SK-N-SH treated with all-trans-retinoic acid at 6 μM for 48 hours (cell line): ENCODE measurements at places on chromosomes 1 and 21.

DNA sequence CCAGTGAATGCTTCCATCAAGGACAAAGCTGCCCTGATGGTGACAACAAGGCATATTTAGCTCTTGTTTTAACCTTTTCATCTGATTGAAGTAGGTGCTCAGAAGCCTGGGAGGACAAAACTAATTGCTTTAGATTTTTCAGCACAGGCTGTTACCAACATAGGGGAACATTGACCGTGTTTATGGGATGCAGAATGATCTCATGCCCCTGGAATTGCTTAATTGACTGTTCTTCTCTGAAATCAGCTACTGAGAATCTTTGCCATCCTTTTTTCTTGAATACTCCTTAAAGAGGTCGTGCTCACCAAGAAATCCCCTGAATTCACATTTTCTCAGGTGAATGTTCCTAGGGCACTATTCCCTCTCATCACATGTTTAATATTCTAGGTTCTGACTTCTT is 95.9 kb upstream of the CCDC190 start:
- no peak; the same call in 2 of the 3 replicates for ATAC-seq

DNA sequence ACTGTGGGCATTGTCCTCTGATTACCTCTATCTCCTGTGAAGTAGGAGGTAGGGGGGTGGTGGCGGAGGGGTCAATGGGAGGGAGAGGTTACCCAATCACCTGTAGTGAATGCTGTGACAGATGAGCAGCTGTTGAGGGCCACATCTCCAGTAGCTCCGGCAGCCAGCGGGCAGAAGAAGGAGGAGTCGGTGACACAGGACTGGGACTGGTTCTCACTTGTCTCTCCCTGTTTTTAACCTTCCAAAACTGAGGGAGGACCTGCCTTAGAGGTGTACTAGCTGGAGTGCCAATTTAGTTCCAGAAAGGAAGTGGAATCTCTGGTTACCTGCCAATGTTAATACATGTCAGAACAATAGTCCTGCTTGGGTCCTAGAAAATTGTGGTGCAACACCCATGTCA is 56.2 kb upstream of the ENAH start:
- ATAC-seq = no peak

- peak; percentile 78 for ATAC-seq
Measured at GRCh38 chr1:240719953-240720700, 108.2 kb upstream of the GREM2 start.

DNA sequence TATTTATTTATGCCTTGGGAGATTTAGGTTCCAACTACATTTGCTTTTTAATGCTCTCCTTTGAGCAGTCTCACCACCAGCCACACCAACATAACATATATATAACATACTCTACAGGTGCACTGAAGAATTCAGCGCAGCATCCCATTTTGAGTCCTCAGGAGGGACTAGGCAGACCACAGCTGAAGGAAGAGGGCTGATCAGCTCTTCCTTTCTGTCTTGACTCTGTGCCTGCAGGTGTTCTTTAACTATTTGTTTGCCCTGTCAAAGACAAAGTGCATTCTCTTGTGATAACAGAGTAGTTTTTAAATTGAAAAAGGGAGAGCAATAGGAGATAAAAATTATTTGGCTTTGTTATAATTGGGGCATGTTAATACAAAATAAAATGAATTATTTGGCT is 17.0 kb downstream of the HIPK1 start:
- no peak for ATAC-seq

DNA sequence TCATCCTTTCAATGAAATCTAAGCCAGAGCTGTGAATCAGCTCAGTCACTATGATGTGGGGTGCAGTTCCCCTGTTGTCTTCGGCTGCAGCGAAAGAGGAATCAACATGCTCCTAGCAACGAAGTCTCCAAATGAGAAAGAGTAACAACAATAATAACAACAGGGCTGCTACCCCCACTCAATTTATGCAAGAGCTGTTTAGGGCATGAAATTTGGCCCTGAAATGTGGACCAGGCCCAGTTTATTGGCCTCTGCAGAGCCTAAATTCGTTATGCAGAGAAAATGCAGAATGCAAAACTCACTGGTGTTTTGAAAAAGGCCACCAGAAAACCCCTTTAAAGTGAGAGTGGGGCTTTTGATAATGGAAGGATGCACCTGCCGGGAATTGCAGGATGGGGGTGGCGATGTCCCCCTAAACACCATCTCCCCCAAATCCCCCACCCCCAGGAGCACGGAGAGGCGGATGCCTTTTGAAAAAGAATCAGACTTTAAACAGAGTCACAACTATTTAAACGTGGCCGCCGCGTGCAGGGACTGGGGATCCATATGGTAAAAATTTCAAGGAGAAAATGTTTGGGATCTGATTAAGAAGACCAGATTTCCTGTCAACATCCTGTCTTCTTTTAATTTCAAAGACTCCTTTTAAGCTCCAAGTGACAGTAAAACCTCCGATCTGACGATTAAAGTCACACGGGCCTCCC is 1.9 kb downstream of the RUNX3 start:
- no peak for ATAC-seq

- no peak for ATAC-seq
Measured at GRCh38 chr1:171666114-171666769, 13.8 kb upstream of the MYOC start.

DNA sequence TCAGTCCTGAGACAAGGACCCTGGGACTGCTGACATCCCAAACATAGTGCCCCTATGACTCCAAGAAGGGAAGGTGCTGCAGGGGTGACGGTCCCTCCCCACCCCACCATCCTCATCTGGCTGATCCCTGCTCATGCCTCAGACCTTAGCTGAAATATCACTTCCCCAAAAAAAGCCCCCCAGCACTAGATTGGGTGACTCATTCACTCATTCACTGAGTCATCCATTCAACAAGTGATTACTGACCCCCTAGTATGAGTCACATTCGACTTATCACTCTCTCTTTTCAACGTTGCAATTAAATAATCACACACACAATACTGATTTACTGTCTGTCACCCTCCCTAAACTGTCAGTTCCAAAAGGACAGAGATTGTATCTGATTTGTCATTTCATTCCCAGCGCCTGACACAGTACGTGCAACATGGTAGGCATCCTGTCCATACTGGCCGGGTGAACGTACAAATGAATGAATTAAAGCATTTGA is 48.6 kb downstream of the HIVEP3 start:
- peak; percentile 49; the same call in 2 of the 3 replicates for ATAC-seq

- no peak; the same call in 2 of the 3 replicates for ATAC-seq
Measured at GRCh38 chr1:113784104-113784779, 25.0 kb upstream of the PHTF1 start.

GRCh38 chr21:36470294-36470693 is 9.6 kb downstream of the CLDN14 start:
- no peak for ATAC-seq

- no peak for ATAC-seq
Measured at GRCh38 chr1:169486281-169487051, 722 bp upstream of the SLC19A2 start.

DNA sequence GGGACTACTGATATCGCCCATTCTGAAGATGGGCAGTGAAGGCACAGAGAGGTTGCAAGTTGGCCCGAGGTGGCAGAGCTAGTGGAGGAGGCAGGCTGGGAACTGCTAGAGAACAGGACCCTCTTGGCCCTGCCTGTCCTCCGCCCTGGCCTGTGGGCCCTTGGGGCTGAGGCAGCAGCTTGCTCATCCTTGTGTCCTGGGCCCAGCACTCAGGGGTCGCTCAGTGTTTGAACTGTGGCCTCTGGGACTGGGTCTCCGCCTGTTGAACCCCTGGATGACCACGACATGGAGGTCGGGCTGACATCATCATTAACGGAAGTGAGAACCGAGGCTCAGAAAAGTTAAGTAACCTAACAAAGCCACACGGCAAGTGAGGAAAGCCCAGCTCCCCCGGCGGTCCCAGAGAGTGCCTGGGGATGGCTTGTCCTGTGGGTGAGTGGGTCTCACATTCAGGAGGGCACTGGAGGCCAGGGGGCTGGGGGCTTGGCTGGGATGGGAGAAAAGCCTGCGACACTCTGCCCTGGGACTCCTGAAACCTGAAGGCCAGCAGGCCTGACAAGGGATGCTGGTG is 23.0 kb upstream of the DDOST start:
- no peak for ATAC-seq

GRCh38 chr1:83961571-83962295 is 37.2 kb downstream of the TTLL7 start:
- no peak for ATAC-seq

DNA sequence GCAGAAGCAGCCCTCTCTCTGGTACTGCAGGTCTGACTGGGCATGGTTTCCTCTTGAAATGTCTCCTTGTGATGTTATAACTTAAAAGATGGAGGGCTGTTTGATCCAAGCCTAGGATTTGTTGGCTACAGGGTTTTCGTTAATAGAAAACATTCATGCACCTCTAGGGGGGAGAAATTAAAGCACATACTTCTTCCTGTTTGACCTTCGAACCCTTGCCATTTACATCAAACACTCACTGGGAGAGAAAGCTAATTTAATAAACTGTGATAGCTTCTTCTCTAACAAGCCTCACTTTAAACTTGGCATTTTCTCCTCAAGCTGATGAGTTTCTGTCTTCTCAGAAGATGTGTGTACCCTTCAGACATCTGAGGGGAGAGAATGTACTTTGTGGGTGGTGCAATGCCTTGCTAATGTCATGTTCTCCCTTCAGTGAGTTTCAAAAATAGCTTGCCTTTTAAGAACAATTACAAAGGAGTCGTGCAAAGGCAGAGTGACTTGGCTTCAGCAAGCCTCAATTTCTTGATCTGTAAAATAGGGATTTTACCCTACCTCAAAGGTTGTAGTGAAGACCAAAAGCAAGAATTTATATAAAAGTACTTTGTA is 20.4 kb downstream of the CACHD1 start:
- no peak for ATAC-seq

DNA sequence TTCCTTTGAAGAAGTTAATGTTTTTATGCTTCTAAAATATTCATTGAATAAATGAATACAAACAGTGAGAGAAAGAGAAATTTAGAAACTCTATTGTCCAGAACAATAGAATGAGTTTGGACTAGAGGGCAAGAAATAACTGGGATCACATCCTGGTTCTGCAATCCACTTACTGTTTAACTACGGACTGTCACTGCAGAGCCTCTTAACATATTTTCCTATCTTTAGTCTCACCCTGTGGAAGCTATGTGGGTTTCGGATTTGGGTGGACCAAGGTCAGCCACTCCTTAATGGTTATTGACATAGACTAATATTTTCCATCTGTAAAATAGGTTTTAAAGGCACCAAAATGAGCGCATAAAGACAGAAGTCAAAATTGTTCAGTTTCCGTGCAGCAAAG is 116.6 kb downstream of the UBE2U start:
- no peak for ATAC-seq

GRCh38 chr1:164748253-164748899 is 189.4 kb downstream of the PBX1 start:
- peak; percentile 86 for ATAC-seq

DNA sequence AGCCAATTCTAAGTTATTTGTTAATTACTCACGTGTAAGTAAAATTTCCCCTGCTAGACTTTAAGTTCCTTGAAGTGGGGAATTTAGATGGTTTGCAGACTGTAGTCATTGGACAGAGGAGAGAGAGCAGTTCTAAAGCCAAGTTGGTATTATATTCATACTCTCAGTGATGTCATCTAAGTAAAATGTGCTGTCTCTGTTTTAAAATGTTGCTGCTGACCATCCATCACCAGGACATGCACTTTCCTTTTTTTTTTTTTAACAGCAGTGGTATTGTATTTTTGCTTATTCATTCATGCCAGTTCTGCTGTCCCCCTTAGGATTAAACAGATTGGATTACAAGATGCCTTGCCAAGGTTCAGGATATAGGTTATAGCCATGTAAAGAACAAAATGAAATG is 2.3 kb downstream of the TTLL7 start:
- ATAC-seq = peak; percentile 64

DNA sequence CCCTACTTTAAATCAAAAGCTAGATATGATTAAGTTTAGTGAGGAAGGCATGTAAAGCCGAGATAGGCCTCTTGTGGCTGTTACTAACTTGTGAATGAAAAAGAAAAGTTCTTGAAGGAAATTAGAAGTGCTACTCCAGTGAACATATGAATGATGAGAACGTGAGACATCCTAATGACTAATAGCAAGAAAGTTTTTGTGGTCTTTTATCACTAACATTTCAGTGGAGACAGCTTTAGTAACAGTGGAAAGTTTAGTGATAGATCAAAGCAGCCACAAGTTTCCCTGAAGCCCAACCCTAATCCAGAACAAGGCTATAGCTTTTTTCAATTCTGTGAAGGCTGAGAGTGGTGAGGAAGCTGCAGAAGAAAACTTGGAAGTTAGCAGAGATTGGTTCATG is 73.6 kb upstream of the LRRC8B start:
- no peak for ATAC-seq

DNA sequence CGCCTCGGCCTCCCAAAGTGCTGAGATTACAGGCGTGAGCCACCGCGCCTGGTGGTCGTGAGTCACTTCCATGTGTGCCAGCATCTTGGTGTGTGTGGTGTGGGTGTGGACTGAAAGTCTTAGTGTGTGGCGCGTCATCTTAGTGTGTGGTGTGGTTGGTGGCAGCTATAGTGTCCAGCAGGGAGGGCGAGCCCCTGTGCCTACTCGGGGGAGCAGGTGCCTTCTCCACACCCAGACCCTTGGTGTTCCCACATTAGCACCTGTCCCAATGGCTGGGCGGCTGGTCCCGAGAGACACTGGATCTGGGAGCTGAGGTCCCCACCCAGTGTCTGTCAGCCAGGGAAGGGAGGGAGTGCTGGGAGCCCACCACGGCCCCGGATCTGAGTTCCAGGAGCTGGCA is 2.8 kb downstream of the SCNN1D start:
- ATAC-seq = no peak

DNA sequence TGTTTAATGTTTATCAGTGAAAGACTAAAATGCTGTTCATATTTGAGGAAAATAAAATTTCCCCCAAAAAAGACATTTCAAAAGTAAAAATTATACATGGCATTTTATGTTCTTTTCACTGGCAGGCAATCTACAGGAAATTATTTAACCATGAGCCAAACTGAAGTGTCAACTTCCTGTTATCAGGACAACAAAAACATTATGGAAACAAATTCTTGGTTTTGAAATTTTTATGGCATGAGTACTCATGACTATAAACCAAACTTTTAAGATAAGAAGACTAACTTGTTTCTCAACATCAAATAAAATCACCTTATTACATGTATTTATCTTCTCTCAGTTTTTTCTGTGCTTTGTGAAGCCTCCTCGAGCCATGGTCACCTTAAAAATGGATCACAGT is 698.6 kb downstream of the LTN1 start:
- ATAC-seq = no peak

DNA sequence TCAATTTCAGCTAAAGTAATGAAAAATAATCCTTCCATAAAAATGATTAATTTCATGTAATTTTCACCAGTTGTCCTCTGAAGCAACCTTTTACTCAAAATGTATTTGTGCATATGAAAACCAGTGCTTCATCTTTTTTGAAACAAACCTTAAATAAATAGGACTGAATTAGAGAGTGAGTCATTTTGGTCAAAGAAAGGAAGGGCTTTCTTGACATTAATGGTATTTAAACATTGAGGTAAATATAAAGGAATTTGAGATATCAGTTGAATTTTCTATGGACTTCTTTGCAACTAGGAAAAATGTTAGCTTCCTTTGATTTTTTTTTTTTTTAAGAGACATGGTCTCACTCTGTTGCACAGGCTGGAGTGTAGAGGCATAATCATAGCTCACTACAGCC is 38.7 kb downstream of the SNX7 start:
- ATAC-seq = no peak

- no peak for ATAC-seq
Measured at GRCh38 chr1:205009670-205010069, 33.3 kb upstream of the CNTN2 start.
